ENCODE measurements at places on chromosomes 12 and 14.

DNA sequence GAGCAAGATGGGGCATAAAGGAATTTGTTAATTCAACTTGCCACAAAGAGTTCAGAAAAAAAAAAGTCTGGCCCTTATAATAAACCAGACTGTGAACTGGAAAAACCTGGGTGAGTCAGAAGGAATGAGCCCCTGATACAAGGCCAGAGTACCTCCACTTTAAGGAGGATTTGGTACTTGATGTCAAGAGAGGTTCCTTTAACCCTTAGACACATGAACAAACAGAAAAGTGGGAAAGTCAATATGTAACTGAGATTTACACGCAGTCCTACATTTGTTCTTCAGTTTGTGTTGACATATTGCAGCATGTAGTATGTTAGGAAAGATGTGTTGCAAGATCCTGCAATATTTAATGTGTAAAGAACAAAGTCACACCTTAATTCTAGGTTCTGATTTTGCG is 14.2 kb upstream of the SLC38A4 start:
- no peak for DNase-seq

GRCh38 chr12:16076557-16076956 is 165.4 kb downstream of the DERA start:
- DNase-seq, result no peak

- no peak for DNase-seq
These were observed at the start of gene SLC6A13 for GRCh38 chr12:262817-263216. SLC6A13 (minus strand) TSS chr12:262836; CDS start chr12:260052, 2,784 bp downstream.

DNA sequence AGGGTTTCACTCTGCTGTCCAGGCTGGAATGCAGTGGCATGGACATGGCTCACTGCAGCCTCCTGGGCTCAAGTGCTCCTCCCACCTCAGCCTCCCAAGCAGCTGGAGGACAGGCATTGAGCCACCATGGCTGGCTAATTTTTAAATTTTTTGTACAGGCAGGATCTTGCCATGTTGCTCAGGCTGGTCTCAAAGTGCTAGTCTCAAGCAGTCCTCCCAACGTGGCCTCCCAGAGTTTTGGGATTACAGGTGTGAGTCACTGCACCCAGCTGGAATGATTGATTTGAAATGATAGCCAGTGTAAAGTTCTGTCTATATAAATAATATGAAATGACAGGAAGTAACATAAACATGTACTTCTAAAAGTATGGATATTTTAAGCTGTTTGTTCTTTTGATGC is 172.7 kb downstream of the FUT8 start:
- no peak for DNase-seq

DNA sequence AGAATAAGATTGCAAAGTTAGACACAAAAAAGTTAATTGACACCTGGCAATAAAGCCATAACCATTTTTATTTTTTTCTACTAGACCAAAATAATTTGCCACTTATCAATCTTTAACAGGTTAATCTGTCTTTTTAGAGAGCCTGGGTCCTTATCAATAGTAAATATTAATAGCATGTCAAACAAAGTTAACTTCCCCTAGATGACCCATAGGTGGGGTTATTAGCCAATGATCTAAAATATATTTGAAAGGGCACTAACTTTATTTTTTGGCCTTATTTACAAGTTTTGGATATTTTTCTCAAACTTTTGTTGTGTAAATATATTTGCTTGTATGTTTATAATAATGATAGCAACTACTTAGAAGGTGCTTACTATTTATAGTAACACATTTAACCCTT is 3.9 kb downstream of the ANKRD33 start:
- no peak for DNase-seq

- DNase-seq, result no peak
These were observed 265.7 kb downstream of the AKAP6 start for GRCh38 chr14:32594766-32595165.

DNA sequence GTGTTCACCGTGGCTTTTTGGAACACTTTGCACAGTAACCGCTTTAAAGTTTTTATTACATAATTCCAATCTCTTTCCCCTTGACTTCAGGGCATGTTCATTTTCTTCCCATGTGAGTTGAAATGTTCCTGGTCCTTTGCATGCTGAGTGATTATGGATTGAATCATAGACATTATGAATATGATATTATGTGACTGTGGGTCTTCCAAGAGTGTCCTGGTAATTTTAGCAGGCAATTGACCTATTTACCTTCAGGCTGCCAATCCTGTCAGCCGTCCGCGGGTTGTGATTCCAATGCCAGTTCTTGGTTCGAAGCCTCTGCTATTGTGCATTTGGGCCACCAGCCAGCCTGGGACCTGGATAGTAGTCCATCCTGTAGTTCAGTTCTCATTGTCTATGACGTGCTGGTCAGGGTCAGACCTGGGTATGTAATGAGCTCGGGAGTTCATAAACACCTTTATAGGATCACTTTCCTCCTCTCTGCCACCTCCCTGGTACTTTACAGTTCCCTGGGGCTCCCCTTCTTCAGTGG is 32.6 kb upstream of the DDX11 start:
- no peak for DNase-seq

DNA sequence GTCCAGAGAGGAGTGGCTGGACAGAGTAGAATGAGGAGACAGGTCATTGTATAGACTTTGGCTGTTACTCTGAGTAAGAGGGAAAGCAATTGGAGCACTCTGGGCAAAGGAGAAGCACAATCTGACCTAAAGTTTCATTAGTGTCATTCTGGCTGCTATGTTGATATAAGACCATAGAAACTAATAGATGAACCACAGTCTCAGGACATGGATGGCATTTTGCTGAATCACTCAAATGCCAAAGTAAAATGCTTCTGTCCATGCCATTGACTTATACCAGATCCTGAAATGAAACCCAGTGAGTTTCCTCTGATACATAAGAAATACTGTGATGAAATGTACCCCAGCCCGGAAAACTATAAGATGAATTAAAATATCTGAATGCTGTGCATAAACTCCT is 65.8 kb upstream of the COCH start:
- DNase-seq, result no peak

DNA sequence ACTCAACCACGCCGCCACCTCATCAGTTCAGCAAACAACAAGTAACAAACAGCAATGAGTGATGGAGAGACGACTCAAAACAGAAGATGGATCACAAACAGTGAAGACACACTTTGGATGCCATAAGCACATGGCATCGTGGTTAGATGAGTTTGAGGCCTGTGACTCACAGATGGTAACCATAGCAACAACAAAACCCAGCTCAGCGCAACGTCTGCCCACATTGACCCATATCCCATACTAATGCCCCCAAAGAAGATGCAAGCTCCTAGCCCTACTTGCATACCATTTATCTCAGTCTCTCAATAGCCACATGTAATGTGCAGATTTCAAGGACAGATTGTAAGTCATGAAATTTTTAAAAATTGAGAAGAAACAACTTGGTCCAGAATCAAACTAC is 1322.3 kb upstream of the TMEM132C start:
- DNase-seq, result no peak

DNA sequence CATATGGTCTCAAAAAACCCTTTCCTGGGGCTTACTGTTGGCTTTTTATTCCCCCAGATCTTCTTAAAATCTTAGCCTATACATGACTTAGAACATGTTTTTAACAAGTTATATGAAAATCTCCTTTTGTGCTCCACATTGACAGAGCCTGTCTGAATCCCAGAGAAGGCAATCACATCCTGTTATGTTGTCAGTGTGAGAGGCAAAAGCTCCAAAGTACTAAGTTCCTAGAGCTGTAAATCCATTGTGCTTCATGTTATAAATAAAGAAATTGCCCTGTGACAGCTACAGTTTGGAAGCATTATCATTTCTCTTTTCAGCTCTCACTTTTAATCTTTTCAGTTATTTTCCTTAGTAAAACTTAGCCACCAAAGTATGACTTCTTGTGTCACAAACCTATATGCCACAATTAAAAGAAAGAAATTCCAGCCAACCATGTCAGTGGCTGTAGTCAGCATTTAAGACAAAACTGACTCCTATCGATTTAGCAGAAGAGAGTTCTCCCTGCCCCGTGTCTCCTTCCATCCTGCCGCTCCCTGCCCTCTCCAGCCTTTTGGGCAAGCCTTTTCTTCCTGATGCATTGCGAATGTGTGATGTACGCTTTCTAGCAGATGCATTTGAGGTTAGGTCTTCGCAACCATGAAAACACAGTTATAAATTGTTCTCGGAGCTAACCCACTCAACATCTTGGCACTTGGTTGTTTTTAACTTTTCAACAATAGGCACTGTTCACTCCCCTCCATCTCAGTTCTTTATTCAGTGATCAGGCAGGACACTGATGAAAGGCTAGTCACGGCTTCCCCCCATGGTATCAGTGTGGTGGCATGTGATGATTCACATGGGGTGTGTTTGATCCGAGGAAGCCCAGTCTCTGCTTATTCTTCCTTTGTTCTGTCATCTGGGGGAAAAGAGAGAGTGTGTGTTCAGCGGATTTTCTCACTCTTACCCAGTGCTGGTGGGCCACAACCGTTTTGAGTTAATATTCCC is 143.5 kb downstream of the SSPN start:
- no peak for DNase-seq

GRCh38 chr14:94391281-94391975 is 3.0 kb upstream of the SERPINA1 start:
- no peak for DNase-seq

DNA sequence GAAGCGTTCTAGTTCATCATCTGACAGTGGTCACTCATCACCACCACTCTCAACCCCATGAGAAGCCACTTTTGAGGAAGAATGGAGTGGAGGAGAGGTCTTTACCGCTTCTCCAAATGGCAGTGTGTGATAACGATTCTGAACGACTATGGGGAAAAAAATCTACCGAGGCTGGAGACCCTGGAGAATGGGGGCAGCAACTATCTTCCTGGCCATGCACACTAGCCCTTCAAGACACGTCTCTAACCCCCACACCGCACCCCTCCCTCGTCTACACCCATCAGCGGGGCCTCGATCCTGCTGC is 365 bp downstream of the ING4 start:
- DNase-seq, result no peak

Measured in CD8-positive, alpha-beta memory T cell (primary cell).